ENCODE measurements at places on chromosomes 2 and 18.

DNA sequence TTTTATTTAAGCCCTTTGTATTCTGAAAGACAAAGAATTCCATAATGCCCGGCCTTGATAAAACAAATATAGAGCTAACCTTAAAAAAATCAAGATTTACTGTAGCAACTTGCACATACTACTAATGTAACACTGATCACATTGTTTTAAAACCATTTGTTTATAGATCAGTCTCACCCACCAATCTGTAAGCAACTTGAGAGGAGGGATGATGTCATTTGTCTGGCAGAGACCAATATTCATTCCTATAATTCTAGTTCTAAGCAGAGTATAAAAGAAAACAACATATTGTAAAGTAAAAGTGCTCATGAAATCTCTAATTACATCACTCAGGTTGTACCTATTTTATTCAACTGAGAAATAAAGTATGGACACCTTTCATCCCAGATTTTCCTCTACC, 380.6 kb downstream of the TGIF1 start:
- no peak for DNase-seq

GRCh38 chr18:27803957-27804356, 373.0 kb downstream of the CDH2 start:
- DNase-seq: no peak

DNA sequence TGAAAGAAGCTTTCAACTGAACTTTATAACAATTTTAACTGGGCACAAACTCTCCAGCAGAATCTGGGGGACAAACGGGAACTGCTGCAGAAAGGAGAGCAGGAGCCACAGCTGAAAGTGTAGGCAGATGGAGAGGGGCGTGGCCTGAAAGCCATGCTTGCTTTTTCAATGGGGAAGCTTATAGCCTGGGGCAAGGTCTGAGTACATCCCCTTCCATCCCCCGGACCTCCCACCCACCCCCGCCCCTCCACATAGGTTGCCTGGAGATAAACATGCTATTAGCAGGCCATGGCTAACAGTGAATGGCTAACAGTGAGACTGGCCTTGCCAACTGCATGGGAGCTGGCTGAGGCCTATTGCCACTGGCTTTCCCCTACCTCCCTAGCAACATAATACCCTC, 317.9 kb upstream of the TANK start:
- no peak for DNase-seq

- no peak for DNase-seq
Measured at GRCh38 chr18:3758531-3758930, 308.6 kb downstream of the TGIF1 start.

- DNase-seq: no peak
Measured at GRCh38 chr2:147829106-147829505, 15.7 kb upstream of the ACVR2A start.

GRCh38 chr18:9435041-9435440, 40.3 kb upstream of the RALBP1 start:
- no peak for DNase-seq

GRCh38 chr18:58996131-58996641, 131.5 kb downstream of the ZNF532 start:
- no peak for DNase-seq

- no peak for DNase-seq
Measured at GRCh38 chr2:102971701-102972100, 209.9 kb downstream of the TMEM182 start.

GRCh38 chr2:75561566-75562512, 1.1 kb upstream of the EVA1A start:
- no peak for DNase-seq

- no peak for DNase-seq
Measured at GRCh38 chr2:46229134-46230063, 67.8 kb upstream of the EPAS1 start.

DNA sequence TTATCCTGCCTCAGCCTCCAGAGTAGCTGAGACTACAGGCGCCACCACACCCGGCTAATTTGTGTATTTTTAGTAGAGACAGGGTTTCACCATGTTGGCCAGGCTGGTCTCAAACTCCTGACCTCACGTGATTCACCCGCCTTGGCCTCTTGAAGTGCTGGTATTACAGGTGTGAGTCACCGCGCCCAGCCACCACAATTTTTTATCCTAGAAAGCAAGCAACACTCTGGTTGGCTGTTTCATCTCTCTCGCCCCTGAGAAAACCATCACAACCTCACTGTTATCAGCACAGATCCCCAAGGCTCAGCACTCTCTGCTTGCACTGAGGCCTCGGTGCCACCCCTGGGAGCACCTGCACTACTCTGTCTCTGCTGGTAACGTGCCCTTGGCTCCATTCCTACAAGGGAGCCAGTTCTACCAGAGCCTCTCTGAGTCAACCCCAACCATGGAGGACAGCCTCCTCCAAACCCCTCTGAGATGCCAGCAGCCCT, 134.8 kb upstream of the AGAP1 start:
- no peak for DNase-seq

GRCh38 chr2:154696810-154697417, 1.6 kb upstream of the KCNJ3 start:
- DNase-seq: no peak

DNA sequence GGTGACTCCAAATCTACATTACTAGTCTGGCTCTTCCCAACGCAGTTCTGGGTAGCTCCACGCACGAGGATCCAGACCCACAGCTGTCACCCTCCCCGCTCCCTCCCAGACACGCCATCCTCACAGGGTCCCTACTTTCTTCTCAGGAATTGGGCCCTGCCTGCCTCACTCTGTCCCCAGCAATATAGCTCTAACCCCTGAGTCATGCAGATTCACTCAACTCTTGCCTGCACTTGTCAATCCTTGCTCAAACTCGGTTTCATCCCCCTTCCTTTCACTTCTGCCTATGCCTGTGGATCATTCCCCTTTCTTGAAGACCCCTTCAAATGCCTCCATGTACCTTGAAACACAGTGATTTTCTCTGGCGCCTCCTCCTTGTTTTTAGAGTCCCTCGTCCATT, 5.0 kb downstream of the ST8SIA5 start:
- no peak for DNase-seq

DNA sequence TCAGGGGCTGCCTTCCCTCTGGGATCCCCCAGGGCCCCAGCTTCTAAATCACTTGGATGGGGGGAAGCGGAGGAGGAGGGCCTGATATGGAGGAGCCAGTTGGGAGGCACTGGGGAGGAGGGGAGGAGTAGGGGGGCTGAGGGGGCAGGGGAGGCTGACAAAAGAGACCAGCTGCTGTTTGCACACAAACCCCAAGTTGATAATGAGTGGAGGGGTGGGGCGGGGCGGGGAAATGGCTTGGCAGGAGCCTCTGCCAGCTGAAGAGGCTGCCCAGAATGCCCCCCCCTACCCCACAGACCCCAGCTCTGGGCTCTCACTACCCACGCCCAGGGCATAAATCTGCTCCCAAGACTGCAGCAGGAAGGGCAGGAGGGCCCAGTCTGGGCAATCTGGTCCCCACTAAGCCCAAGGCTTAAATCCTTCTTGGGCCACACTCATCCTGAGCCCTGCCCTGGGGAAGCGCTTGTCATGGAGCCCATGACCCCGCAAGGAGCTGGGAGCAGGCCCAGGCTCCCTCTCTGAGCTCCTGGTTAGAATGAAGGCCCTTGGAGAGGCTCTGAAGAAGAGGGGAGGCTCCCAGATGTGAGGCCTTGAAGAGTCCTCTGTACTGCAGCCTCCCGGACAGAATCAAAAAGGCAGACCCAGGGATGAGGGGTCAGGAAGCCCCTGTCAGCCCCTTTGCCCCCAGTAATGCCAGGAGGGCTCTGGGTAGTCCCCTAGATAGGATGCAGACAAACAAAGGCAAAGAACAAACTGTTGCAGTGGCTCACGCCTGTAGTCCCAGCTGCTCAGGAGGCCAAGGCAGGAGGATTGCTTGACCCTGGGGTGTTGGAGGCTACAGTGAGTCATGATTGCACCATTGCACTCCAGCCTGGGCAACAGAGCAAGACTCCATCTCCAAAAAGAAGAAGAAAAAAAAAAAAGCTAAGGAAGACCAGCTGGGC, 24.8 kb upstream of the PTMA start:
- DNase-seq: no peak

- no peak for DNase-seq
Measured at GRCh38 chr2:60554646-60555065, 1.2 kb upstream of the BCL11A start.

GRCh38 chr2:9174771-9175437, 31.7 kb upstream of the ASAP2 start:
- DNase-seq: no peak

GRCh38 chr2:36701918-36702317, 5.4 kb downstream of the VIT start:
- DNase-seq: no peak

DNA sequence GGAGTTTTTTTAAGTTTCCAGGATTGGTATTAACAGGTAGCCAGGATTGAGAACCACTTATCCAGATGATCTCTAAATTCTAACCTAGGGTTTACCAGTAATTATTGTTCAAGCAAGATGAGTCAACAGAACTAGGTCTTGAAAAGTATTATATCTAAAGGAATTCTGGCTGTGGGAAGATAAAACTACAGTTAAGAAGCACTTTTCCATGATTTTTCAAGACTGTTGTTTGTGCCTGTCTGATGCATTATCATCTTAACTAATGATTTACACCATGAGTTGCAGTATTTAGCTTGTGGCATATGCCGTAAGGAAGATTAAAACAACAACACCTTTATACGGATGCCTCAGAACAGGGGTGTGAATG, 142.2 kb upstream of the CCDC68 start:
- DNase-seq: no peak

- DNase-seq: peak; percentile 21
Measured at GRCh38 chr18:51537487-51537886, 340.0 kb upstream of the MEX3C start.

GRCh38 chr2:216426938-216427337, 14.7 kb downstream of the SMARCAL1 start:
- no peak for DNase-seq

GRCh38 chr2:109208071-109208950, 79.3 kb downstream of the SH3RF3 start:
- no peak for DNase-seq

GRCh38 chr2:66217039-66217585, 217.8 kb upstream of the MEIS1 start:
- no peak for DNase-seq

- DNase-seq: no peak
Measured at GRCh38 chr2:66789741-66790140, 354.8 kb downstream of the MEIS1 start.

GRCh38 chr18:51171625-51172259, 25.7 kb downstream of the MEX3C start:
- no peak for DNase-seq

DNA sequence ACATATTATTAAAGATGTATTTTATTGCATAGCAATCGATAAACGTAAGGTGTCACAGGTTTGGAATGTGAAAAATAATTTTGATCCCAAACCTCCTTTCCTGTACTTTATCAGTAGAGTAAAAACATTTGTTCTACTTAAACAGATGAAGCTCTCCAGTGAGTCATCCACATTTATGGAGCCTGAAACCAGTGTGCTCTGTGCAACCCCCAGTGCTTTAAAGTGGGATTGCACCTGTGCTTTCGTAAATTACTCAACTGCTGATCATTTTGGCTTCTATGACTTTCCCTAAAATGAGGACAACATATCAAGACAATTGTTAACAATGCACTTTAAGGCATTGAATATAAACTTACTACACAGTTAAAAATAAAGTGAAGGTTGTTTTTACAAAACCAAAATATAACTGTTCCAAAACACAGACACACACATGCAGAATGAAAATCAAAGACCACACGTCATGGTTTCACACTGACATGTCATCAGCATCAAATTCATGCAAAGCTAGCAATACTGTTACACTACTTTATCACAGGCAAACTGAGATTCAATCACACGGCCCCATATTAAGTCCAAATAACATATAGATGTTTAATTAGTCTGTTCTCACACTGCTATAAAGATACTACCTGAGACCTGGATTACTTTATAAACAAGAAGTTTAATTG, 9.7 kb downstream of the TMEM18 start:
- DNase-seq: no peak

- DNase-seq: no peak
Measured at GRCh38 chr18:12884406-12885323, 628 bp upstream of the PTPN2 start.

DNA sequence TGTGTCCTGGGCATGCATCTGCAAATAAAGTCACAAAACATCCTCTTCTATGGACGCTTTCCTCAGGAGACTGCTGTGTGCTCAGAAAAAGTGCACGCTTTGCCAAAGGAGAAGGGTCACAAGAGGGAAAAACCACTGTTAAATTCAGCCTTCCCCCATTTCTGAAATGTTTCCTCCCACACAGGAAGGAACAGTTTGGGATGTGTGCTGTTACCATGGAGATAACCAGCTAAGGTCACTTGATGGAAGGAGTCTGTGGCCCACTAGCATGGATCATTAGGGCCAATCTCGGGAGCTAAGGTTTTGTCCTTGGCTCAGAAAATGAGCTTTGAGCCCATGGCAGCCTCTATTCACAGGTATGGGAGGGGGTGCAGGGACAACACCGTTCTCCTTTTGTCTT, 5.6 kb downstream of the KCNE4 start:
- DNase-seq: no peak

DNA sequence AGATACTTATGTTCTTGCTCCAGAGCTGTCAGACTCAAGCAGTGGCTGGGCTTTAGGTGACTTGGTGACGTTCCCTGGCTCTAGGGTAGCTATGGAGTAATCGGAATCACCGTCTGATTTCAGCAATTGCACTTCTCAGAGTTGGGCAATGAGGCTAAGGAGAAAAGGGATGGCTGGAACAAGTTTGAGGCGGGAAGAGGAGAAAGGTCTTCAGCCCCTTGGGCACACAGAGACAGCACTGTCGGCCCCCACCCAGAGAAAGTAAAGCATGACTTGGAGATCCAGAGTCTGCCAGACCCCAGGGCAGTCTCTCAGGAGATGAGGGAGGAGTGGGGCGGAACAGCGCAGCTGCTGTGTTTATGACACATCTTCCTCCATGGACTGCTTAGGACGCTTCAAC, 114.5 kb downstream of the KLHL29 start:
- DNase-seq: no peak

- DNase-seq: no peak
Measured at GRCh38 chr2:222256250-222256649, 42.5 kb downstream of the PAX3 start.

- no peak for DNase-seq
Measured at GRCh38 chr2:18614041-18614440, 24.7 kb upstream of the NT5C1B start.

GRCh38 chr2:234994438-234995321, 42.9 kb downstream of the SH3BP4 start:
- no peak for DNase-seq

All from left ventricle myocardium inferior (tissue), 1 donor.